ENCODE measurements at places on chromosomes 12 and 14. TPM values are rescaled to one million over a fixed set of nuclear protein-coding genes. Genes with fewer than 3 reads are reported as not detected.

Gene TPPP2
- not detected for total RNA-seq

GRCh38 chr14:33232031-33232430 lies 293.4 kb downstream of the NPAS3 start:
- no peak for ATAC-seq

DNA sequence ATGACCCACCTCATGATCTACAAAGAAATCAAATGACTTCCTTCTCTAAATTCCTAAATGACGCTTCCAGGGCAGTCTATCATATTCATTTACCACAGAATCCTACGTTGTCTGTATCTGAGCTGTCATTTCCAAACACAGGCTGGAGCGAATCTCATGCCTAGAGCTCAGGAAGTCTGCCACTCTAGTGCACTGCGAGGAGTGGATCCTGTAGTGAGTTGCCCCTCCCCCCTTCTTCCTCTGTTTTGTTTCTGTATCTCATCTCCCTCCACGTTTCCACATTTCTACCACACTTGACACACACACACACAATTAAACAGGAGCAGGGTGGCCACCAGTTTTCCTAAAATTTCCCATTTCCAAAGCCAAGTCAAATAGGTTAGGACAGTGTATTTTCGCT lies 415.4 kb upstream of the PRICKLE1 start:
- no peak for ATAC-seq

GRCh38 chr14:76812093-76812421 lies 625 bp downstream of the ANGEL1 start:
- no peak for ATAC-seq

DNA sequence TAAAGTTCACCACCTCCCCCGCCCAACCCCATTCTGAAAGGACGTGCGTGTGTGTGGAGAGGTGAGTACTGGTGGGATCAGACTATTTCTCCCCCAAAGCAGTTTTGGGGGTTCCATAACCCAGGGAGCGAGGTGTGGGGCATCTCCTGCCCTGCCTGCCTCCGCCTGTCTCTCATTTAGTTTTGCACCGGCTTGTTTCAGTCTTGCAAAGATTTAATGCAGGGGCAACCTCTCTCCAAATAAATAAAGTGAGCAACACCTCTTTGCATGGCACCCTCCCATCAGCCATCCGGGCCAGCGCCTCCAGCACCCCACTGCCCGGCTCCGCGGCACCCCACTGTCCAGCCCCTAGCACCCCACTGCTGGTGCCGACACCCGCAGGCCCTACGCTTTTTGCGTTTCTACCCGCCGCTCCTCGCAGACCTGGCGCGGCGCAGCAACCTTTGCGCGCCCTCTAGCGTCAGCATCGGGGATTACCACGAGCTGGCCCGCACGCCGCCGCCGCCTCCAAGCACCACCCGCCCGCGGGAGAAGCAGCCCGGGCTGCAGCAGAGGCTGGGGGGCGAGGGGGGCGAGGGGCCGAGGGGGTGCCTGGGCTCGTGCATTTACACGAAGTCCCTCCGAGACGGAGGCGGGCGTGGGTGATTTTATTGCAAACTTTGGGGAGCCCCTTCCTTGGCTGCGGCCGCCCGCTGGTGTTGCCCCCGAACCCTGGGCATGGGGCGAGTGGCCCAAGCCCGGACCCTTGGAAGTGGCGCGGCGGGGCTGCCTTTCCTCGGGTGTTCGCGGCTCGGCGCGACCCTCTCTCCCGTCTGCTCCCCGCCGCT lies 55.8 kb upstream of the VRK1 start:
- peak; percentile 89 for ATAC-seq

Gene SLC22A17
- 2.0 TPM for total RNA-seq

DNA sequence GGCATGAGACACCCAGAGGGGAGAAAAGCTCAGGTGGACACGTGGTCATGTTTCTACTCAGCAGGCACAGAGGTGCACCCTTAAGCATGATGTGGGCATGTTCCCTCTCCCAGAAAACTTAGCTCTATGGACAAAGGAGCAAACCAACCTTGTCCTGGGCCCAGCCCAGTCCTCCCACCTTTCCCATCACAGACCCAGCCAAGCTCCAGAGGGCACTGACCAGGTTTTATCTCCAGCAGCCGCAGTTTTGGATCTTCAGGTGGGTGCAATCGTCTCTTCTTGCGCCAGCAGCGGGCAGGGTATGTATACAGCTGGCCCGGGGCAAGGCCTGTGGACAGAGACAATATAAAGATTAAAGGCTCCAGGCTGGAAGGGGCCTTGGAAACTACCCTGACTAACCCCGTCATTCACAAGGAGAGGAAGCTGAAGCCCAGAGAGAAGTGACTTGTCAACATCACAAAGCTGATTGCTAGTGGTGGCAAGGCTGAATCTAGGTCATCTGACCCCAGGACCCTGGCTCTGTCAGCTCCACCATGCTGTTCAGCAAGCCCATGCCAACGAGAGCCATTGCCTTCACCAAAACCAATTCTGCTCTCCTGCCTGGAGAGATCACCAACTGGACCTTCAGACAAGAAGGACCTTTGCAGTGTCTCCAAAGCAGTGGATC lies 140.7 kb downstream of the DPF3 start:
- no peak for ATAC-seq

GRCh38 chr12:105977236-105977635 lies 161.5 kb downstream of the NUAK1 start:
- no peak for ATAC-seq

DNA sequence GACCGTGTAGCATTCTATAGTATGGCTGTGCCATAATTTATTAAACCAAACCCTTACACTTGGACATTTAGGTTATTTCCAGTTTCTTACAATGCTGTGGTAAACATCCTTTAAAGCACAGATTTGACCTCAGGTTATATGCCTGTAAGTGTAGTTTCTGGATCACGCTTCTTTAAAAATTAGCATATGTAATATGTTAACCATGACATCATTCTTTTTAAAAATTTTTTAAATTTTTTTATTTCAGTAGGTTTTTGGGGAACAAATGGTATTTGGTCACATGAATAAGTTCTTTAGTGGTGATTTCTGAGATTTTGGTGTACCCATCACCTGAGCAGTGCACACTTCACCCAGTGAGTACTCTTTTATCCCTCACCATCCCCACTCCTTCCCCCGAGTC lies 18.3 kb downstream of the SAMD4A start:
- ATAC-seq = no peak

DNA sequence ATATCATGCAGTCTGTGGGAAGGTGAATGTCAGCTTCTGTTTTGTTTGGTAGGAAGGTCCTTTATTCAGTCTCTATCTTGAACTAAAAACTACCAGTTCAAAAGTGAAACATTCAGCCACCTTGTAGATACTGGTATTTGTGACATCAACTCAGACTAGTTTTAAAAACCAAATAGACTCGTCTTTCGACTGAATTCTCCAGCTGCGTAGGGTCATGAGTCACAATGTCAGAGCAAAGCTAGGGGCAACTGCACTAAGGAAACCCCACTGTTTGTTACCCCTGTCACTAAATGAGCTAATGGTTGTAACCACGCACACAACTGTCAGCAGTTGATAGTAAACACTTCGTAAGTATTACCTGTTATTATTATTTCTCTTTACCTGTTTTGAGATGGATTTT lies 144.6 kb downstream of the PRIMA1 start:
- no peak for ATAC-seq

Gene SCN8A
- total RNA-seq = 0.68 TPM

Gene LALBA
- not detected for total RNA-seq

DNA sequence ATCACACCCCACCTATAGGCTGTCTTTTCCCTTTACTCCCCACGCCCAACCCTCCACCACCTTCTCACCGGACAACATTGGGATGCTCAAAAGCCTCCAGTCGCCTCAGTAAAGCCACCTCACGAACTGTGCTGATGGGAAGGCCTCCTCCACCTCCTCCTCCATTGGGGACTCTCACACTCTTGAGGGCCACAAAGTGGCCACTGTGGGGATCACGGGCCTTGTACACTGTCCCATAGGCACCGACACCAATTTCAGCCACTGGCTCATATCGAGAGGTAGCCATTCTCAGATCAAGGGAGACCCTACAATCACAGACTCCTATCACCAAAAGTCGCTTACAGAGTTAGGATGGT lies 700 bp downstream of the CDK4 start:
- no peak for ATAC-seq

DNA sequence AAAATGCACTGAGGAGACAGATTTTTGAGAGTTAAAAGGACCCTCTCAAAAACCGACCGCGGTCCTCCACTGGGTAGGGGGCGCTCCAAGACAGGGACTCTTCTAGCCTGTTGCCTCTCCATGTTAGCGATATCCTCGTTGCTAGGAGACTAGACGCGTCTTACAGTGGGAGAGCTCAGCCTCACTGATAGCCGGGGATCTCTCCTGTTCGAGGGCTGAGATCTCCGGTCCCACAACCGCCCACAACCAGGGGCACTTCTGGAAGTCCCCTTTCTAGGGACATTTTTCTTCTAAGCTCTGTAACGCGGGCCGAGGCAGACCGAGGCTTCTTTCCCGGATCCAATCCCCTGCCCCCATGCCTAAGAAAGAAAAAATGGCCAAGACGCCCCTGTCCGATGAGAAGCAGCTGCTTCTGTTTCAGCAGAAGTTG lies 21.3 kb downstream of the FKBP11 start:
- peak; percentile 77 for ATAC-seq

DNA sequence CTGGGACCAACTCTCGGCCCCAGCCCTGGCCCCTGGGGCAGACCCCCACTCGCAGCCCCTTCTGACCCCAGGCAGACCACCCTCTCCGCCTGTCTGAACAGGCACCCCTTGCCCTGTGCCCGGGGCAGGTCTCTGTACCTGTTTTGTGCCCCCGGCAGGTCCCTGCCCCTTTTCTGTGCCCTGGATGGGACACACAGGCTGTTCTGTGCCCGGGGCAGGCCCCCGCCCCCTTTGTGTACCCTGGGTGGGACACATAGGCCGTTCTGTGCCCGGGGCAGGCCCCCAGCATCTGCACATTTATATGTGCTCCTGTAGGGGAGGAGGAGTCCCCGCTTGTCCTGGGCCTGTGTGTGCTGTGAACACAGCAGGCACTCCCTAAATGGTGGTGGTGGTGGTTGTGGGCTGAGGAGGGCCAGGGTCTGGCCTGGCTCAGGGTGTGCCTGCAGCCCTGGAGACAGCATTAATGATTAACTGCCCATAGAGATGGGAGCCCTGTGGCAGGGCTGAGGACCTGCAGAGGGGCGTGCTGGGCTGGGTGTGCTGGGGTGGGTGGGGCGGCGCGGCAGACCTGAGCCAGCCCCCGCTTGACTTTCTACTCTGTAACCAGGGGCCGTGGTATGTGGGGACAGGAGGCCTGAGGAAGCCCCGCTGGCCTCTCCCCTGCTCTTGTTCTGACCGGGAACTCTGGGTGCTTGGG lies 3.7 kb downstream of the FBRSL1 start:
- no peak for ATAC-seq

DNA sequence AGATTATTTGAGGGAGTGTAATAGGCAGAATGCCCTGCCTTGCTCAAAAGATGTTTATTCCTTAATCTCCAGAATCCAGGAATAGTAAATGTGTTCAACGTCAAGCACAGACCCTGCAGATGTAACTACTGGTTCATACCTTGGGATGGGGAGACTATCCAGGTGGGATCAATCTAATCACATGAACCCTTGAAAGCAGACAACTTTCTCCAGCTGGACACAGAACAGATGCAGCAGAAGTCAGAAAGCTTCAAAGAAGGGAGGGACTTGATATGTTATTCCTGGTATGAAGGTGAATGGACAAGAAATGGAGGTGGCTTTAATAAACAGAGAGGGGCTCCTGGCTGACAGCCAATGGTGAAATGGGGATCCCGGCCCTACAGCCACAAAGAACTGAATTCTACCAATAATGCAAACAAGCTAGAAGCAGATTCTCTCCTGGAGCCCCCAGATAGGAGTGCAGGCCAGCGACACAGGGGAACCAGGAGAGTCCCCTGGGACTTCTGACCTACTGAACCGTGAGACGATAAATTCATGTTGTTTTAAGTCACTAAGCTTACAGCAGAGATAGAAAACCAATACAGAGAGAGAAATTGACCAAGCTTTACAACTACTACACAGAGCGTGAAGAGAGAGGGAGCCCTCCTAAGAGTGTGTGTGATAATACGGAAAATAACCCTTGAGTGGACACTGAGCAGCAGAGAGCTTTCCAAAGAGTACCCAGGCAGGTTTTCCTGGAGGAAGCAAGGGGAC lies 133.5 kb upstream of the TMEM132C start:
- ATAC-seq = no peak

DNA sequence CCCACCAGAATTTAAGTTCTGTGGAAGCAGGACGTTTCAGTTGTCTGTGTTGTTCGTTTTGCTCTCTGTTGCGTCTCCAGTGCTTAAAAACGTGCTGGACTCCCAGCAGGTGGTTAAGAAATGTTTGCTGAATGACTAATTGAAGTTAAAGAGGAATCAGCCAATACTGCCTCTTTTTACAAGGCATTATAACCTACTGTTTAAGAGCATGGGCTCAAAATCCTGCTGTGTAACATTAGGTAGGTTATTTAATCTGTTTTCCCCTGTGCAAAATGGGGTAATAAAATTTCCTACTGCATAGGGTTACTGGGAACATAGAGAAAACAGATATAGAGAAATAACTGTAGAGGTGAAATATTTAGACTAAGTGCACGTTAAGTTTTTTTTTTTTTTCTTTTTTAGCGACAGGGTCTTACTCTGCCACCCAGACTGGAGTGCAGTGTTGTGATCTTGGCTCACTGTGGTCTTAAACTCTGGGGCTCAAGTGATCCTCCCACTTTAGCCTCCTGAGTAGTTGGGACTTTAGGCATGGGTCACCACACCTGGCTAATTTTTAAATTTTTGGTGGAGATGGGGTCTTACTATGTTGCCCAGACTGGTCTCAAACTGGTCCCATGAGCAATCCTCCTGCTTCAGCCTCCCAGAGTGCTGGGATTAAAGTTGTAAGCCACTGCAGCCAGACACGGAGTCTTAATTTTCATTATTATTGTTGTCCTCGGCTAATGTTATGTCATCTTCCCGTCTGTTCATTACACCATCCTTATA lies 139.4 kb upstream of the PRICKLE1 start:
- peak; percentile 14 for ATAC-seq

GRCh38 chr12:948238-948637 lies 1.3 kb downstream of the RAD52 start:
- ATAC-seq = no peak

GRCh38 chr12:41627476-41627875 lies 439.4 kb downstream of the PDZRN4 start:
- ATAC-seq = no peak

GRCh38 chr12:68259318-68259940 lies 6.0 kb upstream of the IL22 start:
- ATAC-seq = peak; percentile 95

Gene P2RX2
- not detected for total RNA-seq

Gene EID3
- total RNA-seq = 0.76 TPM

All from esophagus mucosa (tissue), 1 donor.